Liver (tissue), 10 donors: ENCODE measurements at places on chromosomes 3 and 15. TPM values are rescaled to one million over a fixed set of nuclear protein-coding genes. Genes with fewer than 3 reads are reported as not detected.

DNA sequence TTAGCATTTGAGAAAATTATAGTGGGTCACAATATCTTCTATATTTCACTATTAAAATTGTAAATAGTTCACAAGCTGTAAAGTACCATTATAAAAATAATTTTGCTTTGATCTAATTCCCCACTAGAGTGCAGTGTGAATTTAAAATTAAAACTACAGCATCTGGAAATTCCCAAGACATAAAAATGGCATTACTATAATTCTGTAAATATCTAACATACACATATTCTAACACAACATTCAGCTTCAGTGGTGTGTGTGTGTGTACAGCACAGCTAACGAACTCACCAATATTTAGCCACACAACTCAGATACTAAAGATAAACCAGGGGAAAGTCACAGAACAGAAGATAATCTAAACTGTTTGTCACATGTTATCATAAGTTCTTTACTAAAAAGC, 424.9 kb upstream of the ZNF385D start:
- no peak for DNase-seq

GRCh38 chr15:39084674-39085530, 496.0 kb upstream of the THBS1 start:
- no peak for DNase-seq

DNA sequence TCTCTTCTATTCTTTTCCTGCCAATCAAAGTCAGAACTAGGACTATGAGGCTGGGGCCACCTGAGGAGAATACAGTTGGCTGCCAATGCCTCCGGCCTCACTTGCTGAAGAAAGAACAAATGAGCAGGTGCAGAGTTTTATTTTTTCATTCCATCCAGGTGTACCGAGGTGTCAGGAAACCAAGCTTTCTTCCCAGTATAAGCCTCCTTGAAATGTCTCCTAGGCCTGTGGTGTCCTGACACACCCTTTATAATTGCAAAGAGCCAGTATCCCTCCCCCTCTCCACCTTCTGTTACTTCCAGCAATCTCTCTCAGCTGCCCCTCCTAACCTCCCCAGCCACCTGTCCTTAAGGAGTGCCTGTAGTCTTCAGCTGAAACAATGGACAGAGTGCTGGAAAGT, 127.9 kb downstream of the SLC9A9 start:
- DNase-seq: no peak

- no peak for DNase-seq
These were observed 13.5 kb upstream of the STXBP5L start for GRCh38 chr3:120894316-120895057.

DNA sequence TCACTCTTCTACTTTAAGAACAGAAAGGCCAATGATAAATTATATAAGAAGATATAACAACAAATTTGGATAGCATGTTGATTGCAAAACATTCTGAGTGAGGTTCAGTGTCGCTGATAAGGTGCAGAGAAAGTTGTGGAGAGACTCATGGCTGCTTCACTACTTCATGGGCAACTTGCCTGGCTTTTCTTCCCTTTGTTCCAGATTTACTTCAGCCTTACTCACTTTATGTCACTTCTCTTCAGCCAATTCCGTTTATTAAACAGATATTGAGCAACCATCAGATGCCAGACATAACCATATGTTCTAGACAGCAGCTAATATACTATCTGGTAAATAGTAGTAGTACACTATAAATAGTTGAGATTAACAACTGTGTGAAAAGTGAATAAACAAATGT, 150.0 kb upstream of the CHL1 start:
- DNase-seq: no peak

- DNase-seq: no peak
These were observed 28.2 kb downstream of the NEK4 start for GRCh38 chr3:52742418-52743041.

DNA sequence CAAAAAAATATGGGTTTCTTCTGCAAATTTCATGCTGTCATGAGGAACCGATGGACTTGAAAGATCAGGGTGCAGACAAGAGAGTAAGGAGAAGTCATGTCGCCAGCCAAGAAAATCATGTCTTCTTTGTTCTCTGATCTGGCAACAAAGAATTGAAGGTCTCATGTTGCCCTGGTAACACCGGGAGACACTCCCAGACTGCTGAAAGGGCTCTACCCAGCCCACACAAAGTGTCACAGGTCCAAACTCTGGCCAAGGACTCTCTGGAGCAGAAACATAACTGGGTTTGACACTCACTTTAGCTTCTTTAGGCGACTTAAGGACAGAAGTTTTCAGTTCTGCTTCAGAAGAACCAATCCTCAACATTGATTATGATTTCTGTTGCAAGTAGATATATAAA, 42.9 kb downstream of the SIDT1 start:
- no peak for DNase-seq

DNA sequence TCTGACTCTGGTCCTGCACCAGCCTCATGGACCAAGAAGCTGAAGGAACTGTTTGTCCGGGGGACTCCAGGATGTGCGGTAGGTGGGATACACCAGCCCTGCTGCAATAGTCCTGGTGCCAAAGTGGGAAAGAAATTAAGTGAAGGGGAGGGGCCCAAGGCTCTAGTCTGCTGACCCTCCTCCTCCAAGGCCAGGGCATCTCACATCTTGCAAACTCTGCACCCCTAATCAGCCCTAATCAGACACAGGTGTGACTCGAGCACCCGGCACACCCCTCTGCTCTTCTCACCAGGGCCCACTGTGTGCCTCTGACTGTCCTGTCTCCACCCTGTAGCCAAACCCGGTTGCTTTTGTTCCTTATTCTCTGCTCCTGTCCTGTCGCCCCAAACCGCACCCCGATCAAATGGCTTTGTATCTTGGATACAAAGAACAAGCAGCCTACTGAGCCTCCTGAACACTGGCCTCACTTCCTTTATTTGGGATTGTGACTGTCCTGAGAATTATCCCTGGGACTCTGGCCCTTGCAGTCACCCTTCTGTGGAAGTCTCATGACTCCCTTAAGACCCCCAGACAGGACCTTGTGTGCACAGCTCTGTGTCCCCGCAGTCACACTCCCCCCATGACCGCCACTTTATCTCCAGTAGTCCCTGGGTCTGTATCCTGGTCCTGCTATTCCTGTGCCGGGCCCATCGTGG, 26.7 kb upstream of the SLC41A3 start:
- peak; percentile 16 for DNase-seq

GRCh38 chr15:89963301-89964231, 37.6 kb upstream of the ZNF710 start:
- no peak for DNase-seq

GRCh38 chr3:185722881-185723280, 102.0 kb downstream of the IGF2BP2 start:
- no peak for DNase-seq

DNA sequence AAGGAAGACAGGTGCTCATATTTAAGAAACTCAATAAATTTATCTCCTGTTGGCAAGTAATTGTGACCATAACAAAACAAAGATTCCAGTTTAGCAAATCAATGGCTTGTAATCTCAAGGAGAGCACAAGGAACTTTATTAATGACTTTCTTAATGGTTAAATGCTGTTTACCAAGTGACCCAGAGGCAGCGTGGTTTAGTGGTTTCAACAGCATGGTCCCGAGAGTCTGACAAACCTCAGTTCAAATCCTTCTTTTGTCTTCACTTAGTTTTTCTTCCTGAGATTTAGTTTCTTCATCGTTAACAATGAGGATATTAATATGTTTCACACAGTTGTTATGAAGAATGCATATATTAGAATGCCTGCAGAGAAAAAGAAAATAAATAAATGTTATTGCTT, 212.6 kb downstream of the KCNMB2 start:
- DNase-seq: no peak

DNA sequence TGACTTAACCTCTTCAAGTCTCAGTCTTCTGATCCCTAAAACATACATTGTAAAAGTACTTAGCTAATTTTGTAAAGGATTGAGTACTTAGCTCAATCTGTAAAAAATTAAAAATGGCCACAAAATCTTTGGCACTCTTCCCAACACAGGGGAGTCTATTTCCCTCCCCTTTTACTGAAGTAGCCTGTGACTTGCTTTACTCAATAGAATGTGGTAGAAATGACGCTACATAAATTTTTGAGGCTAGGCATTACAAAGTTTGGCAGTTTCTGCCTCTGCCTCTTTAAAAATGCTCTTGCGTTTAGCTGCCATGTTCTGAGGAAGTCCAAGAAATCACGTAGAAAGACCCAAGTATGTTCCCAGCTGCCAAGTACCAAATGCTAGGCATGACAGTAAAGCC, 80.2 kb downstream of the CBLB start:
- no peak for DNase-seq

GRCh38 chr3:2823031-2823430, 287.1 kb downstream of the IL5RA start:
- DNase-seq: no peak

DNA sequence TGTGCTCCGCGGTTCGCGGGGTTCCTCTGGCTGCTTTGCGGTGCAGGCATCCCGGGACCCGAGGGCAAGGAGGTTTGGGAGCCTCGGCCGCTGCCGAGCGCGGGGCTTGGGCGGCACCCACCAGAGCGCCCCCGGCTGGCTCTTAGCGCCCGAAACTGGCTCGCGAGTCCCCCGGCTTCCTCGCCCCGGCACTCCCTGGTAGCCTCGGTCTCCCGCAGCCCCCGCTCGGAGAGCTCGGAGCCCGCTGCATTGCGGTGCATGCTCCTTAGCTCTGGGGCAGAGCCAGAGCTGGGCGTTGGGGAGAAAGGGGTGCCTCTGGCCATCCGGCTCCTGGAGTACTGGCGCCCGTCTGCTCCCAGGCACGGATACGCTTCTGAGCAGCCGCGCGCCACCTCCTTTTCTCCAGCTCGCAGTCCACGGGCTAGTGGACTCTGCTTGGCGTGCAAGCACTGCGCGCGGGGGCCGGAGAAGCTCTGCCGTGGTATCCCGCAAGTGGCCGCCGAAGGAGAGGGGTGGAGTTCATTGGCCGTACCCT, 753 bp downstream of the EPHB1 start:
- DNase-seq: no peak

DNA sequence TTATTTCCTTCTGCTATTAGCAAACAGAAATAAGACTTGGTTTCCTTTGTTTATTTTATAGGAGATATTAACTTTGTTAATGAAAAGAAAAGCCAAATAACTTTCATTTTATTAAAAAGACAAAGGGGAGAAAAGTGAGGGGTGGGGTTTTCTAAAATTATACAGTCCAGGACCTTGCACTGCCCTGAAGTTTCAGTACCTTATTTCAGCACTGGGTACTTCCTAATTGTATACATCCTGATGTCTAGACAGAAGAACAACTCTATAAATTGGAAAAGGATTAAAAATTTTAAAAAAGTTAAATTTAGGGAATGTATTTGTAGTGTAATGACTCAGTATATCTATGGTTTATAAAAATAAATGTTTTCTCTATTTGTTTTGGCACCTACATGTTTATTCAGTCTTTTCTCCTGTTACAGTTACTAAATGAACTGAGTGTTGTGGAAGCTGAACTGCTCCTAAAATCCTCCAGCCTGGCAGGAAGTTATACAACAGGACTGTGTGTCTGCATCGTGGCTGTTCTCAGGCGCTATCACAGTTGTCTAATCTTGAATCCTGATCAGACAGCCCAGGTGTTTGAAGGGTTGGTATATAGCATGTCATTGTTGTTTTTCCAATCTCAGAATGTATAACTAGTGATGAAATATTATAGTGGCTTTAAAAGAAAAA, 27.6 kb upstream of the P2RY13 start:
- no peak for DNase-seq

DNA sequence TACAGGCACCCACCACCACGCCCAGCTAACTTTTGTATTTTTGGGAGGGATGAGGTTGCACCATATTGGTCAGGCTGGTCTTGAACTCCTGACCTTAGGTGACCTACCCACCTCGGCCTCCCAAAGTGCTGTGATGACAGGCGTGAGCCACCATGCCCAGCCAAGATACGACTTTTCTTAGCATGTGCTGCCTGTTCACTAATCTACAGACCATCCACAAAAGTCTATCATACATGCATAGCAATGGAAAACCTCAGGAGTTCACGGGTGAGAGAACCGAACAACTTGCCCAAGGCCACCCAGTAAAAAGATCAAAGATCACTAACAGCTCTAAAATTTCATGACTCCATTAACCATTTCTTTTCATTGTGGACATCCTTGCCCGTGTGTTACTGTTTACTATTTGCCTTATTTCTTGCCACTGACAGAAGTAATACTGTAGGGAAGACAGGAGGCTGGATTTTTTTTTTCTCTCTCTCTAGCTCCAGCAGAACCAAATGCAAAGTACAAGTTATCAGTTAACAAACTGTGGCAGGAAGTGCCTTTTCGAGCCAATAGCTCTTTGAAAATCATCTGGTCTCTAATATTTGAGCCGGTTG, 92.3 kb downstream of the FOXP1 start:
- no peak for DNase-seq

- DNase-seq: no peak
These were observed 58.0 kb upstream of the FOXB1 start for GRCh38 chr15:59946084-59946483.

DNA sequence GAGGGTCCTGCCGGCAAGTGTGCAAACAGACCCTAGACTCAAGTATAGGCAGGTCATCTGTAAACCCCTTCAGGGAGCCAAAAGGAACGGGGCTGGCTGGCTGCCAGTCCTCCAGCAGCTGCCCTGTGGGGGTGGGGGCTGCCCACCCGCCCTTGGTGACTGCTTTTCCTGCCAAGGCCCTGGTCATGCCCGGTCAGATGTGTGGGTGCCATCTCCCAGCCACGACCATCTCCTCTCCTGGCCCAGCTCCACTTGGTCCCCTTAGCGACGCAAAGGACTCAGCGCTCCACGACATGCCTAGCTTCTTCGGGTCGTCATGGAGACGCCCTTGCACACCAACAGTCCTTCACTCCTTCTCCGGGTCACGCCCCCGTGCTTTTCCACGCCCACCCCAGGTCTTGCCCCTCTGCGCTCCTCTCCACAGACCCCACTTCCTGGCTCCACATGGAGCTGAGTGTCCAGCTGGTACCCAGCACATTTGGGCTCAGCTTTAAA, 2.4 kb downstream of the MUC4 start:
- DNase-seq: no peak

The GOLGA8T gene
- polyA plus RNA-seq: 0.02 TPM

The FBXL2 gene
- 0.24 TPM for polyA plus RNA-seq

The MST1R gene
- 0.56 TPM for polyA plus RNA-seq

The CCRL2 gene
- polyA plus RNA-seq: 0.51 TPM

The THRB gene
- polyA plus RNA-seq: 5.9 TPM

The CFAP92 gene
- polyA plus RNA-seq: not detected

The MTHFS gene
- polyA plus RNA-seq: 175 TPM
